ENCODE measurements at places on chromosomes 1 and 21.

GRCh38 chr1:33242652-33243051 lies 13.6 kb upstream of the ZNF362 start:
- no peak for DNase-seq

DNA sequence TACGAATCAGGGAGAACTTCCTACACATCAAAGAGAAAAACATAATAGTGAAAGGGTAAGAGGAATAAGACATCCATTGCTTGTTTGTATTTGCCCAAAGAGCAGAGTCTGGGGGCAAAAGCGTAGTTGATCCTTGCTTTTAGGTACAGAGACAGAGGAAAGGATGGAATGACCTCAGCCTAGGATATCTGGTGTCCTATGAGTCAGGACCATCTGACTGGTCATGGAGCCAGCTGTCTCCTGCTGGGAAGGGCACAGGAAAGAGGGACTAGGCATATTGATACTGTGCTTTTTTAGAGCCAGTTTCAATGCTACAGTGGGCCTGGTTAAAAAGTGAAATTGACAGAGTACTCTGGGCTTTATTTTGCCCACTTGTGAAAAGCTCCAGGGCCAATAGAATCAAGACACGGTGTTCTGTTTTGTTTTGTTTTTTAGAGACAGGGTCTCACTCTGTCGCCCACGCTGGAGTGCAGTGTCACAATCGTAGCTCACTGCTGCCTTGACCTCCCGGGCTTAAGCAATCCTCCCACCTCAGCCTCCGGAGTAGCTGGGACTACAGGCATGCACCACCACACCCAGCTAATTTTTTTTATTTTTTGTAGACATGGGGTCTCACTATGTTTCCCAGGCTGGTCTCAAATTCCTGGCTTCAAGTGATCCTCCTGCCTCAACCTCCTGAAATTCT lies 3.2 kb downstream of the PLEKHO1 start:
- no peak for DNase-seq

DNA sequence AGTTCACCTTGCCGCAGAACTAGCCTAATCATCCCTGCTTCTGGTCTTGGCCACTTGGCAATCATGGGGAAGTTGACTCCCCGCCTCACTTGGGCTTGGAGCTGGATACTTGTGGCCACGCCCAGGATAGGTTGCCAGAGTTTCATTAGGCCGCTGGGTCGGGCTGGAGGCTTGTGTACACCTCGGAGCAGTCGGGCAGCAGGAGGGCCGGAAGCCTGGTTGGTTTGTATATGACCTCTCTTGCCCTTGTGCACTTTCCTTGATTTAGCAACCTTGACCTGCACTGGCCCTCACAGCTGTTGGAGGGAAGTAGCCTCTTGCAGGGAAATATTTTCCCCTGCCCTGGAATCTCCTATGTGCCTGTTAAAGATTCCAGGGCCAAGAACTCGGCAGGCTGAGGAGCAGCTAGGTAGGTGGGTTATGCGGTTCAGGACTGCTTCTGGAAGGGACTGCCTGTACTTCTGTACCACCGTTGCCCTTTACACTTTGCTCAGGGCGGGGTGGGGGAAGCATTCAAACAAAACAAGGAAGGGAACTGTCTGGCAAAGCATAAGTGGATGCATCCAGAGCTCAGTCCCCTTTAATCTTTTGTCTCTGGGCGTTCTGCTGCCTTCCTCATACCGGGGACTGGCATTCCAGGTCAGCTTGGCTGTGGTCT lies 83.5 kb downstream of the UCK2 start:
- DNase-seq = no peak

DNA sequence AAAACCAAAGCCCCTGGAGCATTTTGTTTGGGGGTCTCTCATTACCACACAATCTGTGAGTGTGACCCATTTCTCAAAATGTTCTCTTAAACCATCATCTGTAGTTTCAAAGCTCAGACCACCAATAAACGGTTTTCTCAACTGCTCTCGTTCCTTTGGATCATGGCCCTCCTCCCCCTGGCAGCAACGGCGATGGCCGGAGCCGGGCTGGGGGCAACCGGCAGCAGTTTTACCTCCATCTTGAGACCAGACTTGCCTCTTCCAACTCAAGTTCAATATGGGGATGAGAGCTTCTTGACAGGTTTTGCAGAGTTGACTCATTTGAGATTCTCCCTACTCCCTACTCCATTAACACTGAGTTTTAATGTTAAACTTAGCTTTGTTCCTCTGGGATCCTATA lies 29.7 kb downstream of the LRRC42 start:
- DNase-seq = no peak

DNA sequence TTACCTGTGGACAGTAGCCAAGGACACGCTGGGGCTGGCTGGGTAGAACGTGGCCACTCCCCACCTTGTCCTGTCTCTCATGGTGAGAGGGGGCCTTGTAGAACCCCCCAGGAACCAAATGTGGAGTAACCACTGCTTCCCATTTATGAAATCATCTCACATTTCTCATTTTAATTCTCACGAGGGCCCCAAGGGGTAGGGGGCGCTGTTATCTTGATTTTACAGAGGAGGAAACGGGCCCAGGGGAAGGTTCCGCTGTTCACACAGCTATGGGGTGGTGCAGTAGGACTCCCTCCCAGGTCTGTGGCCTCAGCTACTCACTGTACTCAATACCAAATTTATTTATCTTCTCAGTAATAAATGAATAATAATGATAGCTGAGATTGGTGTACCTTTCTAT lies 5.5 kb downstream of the SMPDL3B start:
- DNase-seq = peak; percentile 76

DNA sequence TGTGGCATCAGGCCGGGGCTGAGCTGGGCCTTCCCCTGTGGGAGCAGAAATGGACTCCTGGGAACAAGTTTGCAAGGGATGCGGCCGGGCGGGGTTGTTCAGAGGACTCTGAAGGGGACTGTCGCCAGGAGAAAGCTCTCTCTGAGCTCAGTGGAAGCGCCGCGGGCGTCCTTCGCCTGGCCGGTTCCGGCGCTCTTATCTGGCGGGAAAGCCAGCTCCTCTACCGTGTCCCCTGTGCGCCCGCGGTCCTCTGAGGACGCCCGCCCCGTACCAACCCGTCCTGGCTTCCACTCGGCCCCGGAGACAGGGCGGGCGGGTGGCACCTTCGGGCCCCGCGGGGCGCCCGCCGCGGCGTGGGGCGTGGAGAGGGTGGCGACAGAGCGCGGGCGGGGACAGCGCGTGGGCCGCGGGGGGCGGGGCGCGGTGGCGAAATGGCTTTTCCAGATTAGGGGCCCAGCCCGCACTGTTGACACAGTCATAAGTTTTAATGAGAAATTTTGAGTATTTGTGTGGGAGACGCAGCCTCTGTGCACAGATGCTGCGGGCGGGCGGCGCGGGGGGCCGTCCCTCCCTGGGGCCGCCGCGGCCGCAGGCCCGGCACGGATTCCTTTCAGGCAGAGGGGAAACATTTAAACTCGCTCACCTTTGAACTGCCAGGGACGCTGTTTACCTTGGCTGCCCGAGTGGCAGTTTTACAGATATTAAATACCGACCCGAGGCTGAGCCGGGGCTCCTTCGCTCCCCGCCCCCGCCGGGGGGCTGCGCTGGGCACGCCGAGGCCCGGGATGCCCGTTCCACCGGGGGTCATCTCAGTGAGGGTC lies 70.2 kb downstream of the FOXD2 start:
- DNase-seq = no peak

- peak; percentile 32 for DNase-seq
These were observed 1.9 kb upstream of the PIGV start for GRCh38 chr1:26785611-26786436.

- no peak for DNase-seq
These were observed 145.6 kb downstream of the CAMTA1 start for GRCh38 chr1:6930732-6931300.

- DNase-seq = no peak
These were observed 48.3 kb downstream of the DDR2 start for GRCh38 chr1:162680419-162681121.

- DNase-seq = no peak
These were observed 110.1 kb downstream of the FOXD2 start for GRCh38 chr1:47547753-47548573.

GRCh38 chr1:211876851-211877590 lies 46.5 kb upstream of the LPGAT1 start:
- no peak for DNase-seq

DNA sequence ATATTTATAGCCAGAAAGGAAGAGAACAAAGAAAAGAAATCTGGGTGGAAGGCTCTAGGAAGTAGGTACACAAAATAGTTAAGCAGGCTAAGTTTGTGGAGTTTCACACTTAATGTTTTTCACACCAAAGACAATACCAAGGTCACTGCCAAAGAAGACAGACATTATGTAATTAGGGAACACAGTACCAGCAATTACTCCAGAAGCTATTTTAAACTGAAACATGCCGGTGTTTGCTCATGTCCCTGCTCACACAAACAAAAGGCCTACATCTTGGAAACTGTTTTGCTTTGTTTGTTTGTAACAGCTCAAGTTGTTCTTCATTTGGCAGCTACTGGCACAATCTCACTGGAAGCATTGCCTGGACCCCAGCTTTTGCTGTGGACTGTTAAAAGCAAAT lies 88.5 kb upstream of the DAB1 start:
- no peak for DNase-seq

GRCh38 chr1:43653339-43653738 lies 3.4 kb downstream of the KDM4A start:
- DNase-seq = no peak

GRCh38 chr1:12540580-12541273 lies 77.3 kb downstream of the DHRS3 start:
- DNase-seq = no peak

- no peak for DNase-seq
These were observed 145.2 kb upstream of the ZNF648 start for GRCh38 chr1:182206626-182207239.

GRCh38 chr1:234583755-234584419 lies 26.1 kb downstream of the IRF2BP2 start:
- no peak for DNase-seq

All from CD4-positive, alpha-beta T cell treated with Interleukin-4 for 4 hours (primary cell).